ENCODE measurements at places on chromosomes 11 and 22.

DNA sequence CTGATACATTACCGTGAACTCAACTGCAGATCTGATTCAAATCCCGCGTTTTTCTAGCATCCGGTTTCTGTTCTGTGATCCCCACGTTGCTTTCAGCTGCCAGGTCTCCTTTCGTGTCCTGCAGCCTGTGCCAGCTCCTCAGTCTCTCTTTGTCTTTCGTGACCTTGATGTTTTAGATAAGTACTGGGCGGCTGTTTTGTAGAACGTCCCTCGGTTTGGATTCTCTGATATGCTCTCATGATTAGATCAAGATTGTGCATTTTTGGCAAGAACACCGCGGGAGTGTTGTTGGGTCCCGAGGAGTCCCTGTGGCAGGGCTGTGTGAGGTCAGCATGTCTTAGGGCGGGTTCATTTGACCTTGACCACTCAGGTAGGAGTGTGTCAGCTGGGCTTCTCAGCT, 38.6 kb downstream of the KCNQ1 start:
- DNase-seq: no peak

DNA sequence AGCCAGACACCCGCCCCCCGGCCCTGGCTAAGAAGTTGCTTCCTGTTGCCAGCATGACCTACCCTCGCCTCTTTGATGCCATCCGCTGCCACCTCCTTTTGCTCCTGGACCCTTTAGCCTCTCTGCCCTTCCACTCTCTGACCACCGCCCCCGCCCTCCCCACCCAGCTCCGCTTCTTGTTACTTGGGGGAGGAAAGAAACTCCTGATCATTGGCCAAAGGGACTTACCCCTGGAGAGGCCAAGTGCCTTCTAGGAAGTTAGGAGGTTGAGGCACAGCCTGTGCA, at the start of gene PRR33:
PRR33 (minus strand) TSS at position 65 of the 285 bp plus-strand sequence. CDS start 1,311 bp downstream, outside the sequence.
- DNase-seq: no peak

GRCh38 chr22:39350757-39351688, 1.2 kb downstream of the SYNGR1 start:
- no peak for DNase-seq

GRCh38 chr11:121463689-121464335, 11.0 kb upstream of the SORL1-AS1 start:
- DNase-seq: no peak

GRCh38 chr22:36746375-36746970, 29.4 kb downstream of the IFT27 start:
- no peak for DNase-seq
